ENCODE measurements at places on chromosomes 13 and 19. TPM values are rescaled to one million over a fixed set of nuclear protein-coding genes. Genes with fewer than 3 reads are reported as not detected.

Gene PDE4A
- total RNA-seq, result 4.4 TPM

Gene SERP2
- 1.7 TPM for total RNA-seq

Gene BCAM
- 81.4 TPM for total RNA-seq

- no peak overlapping the region for H3K4me3 ChIP-seq
- no peaks in the 10 kb centered on the region for H3K27me3 ChIP-seq
- H3K27ac ChIP-seq, result no peak overlapping the region
- no peak for DNase-seq
Measured at GRCh38 chr13:21364916-21365315, 94.2 kb downstream of the ZDHHC20 start.

- H3K4me1 ChIP-seq, result peaks cover 3% of the 10 kb centered on the region
- no peaks in the 10 kb centered on the region for H3K36me3 ChIP-seq
- DNase-seq, result peak; percentile 17
- no peak overlapping the region for H3K4me3 ChIP-seq
- no peaks in the 10 kb centered on the region for H3K27me3 ChIP-seq
Measured at GRCh38 chr13:80276371-80277289, 64.3 kb downstream of the SPRY2 start.

DNA sequence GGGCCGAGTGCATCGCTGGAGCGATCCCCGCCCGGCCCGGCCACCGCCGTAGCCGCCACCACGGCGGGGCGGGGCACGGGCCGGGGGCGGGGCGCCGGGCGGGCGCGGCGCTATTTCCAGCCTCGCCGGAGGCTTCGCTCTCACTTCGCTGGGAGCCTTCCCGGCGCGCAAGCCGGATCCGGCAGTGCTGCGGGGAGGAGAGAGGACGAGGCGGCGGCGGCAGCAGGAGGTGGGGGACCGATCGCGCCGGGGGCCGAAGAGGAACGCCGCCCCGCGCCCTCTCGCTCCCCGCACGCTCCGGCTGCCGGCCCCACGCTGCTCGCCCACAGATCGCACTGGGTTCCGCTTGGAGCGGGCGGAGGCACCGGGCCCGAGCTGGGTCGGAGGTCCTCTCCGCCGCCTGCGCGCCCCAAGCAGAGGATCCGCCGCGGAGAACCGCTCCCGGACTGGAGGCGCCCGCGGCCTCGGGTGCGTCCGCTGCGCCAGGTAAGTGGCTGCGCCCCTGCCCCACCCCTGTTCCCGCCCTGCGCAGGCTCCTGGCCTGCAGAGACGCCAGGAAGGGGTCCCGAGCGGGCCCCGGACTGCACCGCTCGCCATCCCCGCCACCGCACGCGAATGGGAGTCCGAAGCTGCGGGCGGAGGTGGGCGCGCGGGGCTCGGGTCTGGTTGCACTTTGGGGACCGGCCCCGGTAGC lies at the start of gene CHST8:
Gene CHST8, plus strand, starts transcription at position 143 of the 694 bp plus-strand sequence. CDS start 67,309 bp downstream, outside the sequence.
- peak; percentile 86 for DNase-seq
- H3K4me1 ChIP-seq, result peaks cover 5% of the 10 kb centered on the region
- peaks cover 59% of the 10 kb centered on the region for H3K27me3 ChIP-seq
- H3K4me3 ChIP-seq, result peak within 1 kb of the TSS; percentile 66
- no peaks in the 10 kb centered on the region for H3K36me3 ChIP-seq

GRCh38 chr13:109481040-109481439 lies 305.3 kb downstream of the IRS2 start:
- no peak for DNase-seq
- no peak overlapping the region for H3K4me3 ChIP-seq
- H3K4me1 ChIP-seq, result no peaks in the 10 kb centered on the region
- H3K36me3 ChIP-seq, result no peaks in the 10 kb centered on the region
- H3K27me3 ChIP-seq, result no peaks in the 10 kb centered on the region
- no peak overlapping the region for H3K27ac ChIP-seq

GRCh38 chr19:1685046-1685445 lies 32.6 kb upstream of the TCF3 start:
- H3K27ac ChIP-seq, result no peak overlapping the region
- no peaks in the 10 kb centered on the region for H3K4me1 ChIP-seq
- H3K36me3 ChIP-seq, result no peaks in the 10 kb centered on the region
- no peak for DNase-seq
- peaks cover 2% of the 10 kb centered on the region for H3K27me3 ChIP-seq
- H3K4me3 ChIP-seq, result no peak overlapping the region
